NCI-H2171 treated with DMSO at 0.1 percent for 48 hours (cell line): ENCODE measurements at places on chromosomes 7 and 10.

- DNase-seq: peak; percentile 3
These were observed 30.4 kb downstream of the DDC start for GRCh38 chr7:50534690-50535290.

- DNase-seq: no peak
These were observed 1.9 kb downstream of the COL1A2 start for GRCh38 chr7:94396596-94396995.

DNA sequence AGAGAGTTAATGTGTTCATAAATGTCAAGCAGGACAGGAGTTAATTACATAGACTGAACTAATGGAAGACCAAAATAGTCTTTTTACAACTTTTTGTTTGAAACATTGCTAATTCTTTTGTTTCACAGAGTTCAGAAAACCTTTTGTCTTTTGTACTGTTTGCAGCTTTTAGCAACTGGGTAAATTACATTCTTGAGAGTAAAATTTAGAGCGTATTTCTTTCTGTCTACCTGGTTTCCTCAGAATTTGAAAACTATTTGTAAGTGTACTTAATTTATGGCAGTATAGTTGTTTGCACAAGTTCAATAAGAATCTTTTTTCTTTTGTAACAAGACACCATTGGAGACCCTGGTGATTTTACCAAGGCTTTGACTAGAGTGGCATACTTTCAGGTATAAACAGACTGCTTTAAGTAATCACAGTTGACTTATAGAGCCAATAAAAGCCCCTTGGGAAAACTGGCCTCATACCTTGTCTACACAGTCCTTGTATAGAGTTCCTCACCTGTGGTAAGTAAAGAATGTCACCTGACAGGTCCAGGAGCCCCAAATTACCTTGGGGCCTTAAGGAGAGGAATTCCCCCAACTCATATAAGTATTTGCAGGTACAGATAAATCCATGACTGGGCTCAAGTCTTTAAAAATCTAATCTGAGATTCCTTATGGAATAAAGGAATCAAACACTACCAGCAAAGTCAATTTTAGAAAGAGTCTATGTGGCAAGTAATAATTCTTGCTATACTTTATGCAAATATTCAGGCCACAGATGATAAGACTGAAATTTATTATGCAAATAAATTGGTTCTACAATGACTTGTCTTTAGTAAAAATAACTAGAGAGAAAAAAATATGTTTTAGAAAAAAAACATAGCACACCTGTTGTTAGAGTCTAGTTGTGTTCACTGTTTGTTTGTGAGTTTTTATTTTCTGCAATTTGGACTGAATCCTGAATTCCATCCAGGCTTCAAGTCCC, 23.6 kb upstream of the CREB3L2 start:
- no peak for DNase-seq

DNA sequence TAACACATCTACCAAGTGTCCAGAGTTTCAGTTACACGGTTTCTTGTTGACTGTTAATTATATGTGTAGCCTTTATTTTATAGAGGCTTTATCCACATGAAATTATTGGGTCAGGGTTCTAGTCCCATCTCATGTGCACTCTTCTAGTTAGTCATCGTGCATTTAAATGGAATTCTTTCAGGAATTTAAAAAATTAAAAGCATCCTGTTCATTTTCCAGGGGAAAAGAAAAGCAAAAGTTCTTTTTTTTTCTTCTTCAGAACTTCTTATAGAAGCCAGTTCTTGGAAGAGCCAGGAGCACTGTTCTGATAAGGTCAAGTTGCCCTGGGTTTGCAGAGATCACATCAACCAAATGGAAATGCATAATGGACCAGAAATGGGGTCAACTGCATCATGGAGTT, 324.7 kb downstream of the INHBA start:
- no peak for DNase-seq
